ENCODE measurements at places on chromosomes 2 and 18.

DNA sequence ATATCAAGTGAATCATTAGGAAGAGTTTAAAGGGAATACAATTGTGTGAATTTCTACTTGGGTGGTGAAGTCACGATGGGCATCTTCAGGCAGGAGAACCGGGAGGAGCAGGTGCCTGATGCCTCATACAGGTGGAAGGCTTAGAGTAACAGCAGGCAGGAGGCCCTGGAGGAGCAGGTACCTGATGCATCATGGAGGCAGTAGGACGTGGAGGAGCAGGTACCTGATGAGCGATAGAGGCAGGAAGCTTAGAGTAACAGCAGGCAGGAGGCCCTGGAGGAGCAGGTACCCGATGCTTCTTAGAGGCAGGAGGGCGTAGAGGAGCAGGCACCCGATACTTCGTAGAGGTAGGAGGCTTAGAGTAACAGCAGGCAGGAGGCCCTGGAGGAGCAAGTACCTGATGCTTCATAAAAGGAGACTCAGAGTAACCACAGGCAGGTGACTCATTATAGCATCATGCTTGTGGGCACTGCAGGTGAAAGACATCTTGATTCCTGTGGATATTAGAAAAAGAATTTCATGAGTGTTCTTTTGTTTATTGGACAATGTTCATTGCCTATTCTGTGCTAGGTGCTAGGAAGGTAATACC, 133.9 kb downstream of the ATP9B start:
- no peak overlapping the region for H3K27ac ChIP-seq

GRCh38 chr2:69669666-69670065, 26.1 kb upstream of the AAK1 start:
- H3K27ac ChIP-seq: no peak overlapping the region
- H3K4me1 ChIP-seq: no peaks in the 10 kb centered on the region

DNA sequence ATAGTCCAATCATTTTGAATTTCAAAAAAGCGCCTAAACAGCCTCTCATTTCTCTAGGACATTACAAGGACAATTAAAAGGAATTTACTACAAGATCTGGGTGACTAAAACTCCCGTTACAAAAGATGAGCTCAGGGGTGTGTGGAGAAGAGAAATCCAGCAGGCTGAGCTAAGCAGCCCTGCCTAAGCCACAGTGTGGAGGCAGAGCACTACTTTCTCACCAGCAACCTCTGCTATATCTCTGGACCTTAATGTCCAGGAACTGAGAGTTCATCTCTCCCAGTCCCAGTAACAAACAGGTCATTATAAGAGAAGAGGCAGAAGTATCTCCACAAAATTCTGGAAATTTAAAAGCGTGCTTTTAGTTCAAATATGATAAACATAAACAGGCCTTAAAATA, 18.9 kb upstream of the ANKRD62 start:
- no peak for DNase-seq
- no peaks in the 10 kb centered on the region for H3K27me3 ChIP-seq
- no peak overlapping the region for H3K27ac ChIP-seq
- no peaks in the 10 kb centered on the region for H3K36me3 ChIP-seq

- no peak overlapping the region for H3K4me3 ChIP-seq
- H3K36me3 ChIP-seq: peaks cover 20% of the 10 kb centered on the region
- H3K27ac ChIP-seq: no peak overlapping the region
- DNase-seq: no peak
- no peaks in the 10 kb centered on the region for H3K27me3 ChIP-seq
- peaks cover 13% of the 10 kb centered on the region for H3K4me1 ChIP-seq
Measured at GRCh38 chr2:230231251-230231650, 5.7 kb downstream of the SP140 start.

- no peak overlapping the region for H3K27ac ChIP-seq
- no peaks in the 10 kb centered on the region for H3K36me3 ChIP-seq
- no peak overlapping the region for H3K4me3 ChIP-seq
- no peaks in the 10 kb centered on the region for H3K4me1 ChIP-seq
- H3K27me3 ChIP-seq: no peaks in the 10 kb centered on the region
- DNase-seq: no peak
Measured at GRCh38 chr2:172662099-172662498, 73.5 kb upstream of the RAPGEF4 start.

DNA sequence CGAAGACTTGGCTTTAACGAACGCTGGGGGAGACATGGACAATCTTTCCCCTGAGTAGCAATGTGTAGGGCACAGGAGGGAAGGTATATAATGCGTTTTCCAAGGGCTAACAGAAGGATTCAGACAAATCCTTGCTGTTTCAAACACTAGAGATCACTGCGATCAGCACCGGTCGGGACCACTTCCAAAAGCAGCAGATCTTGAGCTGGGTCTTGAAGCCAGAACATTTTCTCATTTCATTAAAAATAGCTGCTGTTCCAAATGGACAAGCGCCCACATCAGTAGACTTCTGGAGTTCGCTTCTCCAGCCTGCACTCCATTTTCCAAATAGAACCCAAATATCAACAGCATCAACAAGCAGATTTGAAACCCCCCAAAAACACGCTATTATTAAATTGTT, 65.1 kb upstream of the MAPRE2 start:
- H3K36me3 ChIP-seq: no peaks in the 10 kb centered on the region
- no peak for DNase-seq
- no peak overlapping the region for H3K27ac ChIP-seq
- no peak overlapping the region for H3K4me3 ChIP-seq
- H3K4me1 ChIP-seq: peaks cover 27% of the 10 kb centered on the region
- H3K27me3 ChIP-seq: no peaks in the 10 kb centered on the region

DNA sequence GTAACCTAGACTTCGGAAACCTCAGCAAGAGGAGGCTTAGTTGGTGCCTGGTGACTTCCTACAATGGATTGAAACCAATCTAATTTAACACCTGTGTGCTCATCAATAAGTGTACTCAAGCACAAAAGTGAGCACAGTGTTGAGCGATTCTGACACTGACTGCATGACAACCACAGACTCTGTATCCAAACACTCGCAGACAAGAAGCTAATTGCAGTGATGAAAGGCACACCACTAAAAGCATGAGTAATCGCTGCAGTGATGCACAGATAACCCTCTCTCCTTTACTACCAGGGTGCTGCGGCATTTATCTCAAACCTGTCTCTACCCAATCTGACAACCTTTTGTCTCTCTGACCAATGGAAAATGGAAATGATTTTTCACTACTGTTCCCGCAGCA, 168.1 kb downstream of the AFF3 start:
- H3K36me3 ChIP-seq: no peaks in the 10 kb centered on the region
- no peak overlapping the region for H3K4me3 ChIP-seq
- H3K27ac ChIP-seq: no peak overlapping the region
- no peaks in the 10 kb centered on the region for H3K4me1 ChIP-seq
- DNase-seq: no peak

Data from natural killer cell (primary cell).